ENCODE measurements at places on chromosomes 3 and 15.

- no peak for DNase-seq
Measured at GRCh38 chr15:85545752-85546151, 165.3 kb downstream of the AKAP13 start.

- no peak for DNase-seq
Measured at GRCh38 chr3:192275741-192276355, 451.5 kb downstream of the FGF12 start.

- DNase-seq, result no peak
Measured at GRCh38 chr15:37586011-37586583, 348.3 kb upstream of the TMCO5A start.

DNA sequence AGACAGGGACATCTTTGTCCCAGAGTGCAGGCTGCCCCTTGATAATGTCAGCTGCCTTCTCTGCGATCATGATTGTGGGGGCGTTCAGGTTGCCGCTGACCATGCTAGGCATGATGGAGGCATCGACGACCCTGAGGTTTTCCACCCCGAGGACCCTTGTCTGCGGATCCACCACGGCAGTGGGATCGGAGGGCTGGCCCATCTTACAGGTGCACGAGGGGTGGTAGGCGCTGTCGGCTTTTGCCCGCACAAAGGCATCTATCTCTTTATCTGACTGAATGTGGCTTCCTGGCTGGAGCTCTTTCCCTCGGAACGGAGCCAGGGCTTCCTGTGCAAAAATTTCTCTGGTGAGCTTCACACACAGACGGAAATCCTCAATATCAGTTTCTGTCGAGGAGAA lies 28.4 kb downstream of the CHDH start:
- no peak for DNase-seq

- DNase-seq, result no peak
Measured at GRCh38 chr3:100311011-100311410, 23.5 kb upstream of the NIT2 start.

DNA sequence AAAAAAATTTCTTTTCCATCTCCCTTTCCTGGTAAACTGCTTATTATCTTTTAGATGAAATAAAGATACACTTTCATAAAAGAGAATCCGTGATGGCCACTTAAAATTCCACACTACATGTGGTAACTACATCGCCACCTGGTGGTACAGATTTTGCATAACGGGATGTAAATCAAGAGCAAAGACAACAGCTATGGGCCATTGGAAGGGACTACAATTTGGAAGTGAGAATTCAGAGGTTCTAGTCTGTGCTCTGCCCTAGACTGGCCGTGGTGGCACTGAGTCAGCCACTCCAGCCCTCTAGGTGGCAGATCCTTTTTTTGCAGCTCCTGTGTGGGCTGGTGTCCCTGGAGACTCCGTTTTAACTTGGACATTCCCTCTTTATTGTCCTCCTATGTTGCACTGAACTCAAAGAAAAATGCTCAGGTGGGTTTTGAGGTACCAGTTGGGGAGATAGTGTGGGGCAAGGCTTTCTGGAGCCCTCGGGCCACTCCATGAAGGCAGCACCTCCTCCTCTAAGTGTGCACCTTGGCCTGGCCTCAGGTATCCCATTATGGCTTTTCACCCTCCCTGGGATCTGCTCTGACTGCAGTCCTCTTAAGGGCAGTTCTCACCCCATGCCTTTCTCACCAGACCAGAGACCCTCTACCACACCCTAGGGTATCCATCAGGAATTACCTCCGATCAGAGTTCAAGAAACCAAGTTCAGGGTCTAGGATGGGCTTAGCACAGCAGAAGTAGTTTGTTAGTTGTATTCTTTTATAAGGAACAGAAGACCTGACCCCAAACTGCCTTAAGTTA lies 54.9 kb downstream of the SPSB4 start:
- DNase-seq, result no peak

DNA sequence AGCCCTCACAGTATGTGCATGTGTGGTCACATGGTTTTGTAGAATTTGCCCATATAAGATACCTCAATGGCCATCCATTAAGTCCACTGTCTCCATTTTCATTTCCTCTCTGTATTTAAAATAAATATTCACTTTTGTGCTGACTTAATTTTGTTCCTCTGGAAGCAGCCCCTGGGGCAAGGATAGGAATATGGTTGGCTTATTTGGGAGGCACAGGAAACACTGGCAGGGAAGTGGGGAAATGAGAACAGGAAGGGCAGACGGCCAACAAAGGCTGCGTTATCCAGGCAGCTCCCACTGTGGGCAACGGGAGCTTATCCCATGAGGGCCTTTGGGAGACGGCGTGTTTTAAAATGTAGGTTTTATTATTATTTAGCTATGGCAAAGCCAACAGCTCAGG lies 148.6 kb downstream of the SHQ1 start:
- DNase-seq, result no peak

DNA sequence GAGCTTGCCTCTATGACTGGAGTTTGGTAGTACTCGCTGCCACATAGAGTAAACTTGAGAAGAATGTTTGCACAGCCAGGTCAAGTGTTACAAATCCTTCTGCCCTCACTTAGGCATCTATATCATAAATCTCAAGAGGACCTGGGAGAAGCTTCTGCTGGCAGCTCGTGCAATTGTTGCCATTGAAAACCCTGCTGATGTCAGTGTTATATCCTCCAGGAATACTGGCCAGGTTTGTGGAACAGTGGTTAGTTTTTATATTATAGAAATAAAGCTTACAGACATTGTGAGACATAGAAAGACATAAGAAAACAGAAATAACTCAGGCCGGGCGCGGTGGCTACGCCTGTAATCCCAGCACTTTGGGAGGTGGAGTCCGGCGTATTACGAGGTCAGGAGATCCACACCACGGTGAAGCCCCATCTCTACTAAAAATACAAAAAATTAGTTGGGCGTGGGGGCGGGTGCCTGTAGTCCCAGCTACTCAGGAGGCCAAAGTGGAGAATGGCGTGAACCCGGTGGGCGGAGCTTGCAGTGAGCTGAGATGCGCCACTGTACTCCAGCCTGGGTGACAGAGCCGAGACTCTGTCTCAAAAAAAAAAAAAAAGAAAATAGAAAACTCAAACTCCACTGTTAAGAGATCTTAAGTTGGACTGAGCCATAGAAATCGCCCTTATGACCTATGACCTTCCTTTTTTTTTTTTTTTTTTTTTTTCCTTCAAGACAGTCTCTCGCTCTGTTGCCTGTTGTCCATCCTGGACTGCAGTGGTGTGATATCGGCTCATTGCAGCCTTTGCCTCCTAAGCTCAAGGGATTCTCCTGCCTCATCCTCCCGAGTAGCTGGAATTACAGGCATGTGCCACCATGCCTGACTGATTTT lies 2.2 kb downstream of the RPSA start:
- no peak for DNase-seq

DNA sequence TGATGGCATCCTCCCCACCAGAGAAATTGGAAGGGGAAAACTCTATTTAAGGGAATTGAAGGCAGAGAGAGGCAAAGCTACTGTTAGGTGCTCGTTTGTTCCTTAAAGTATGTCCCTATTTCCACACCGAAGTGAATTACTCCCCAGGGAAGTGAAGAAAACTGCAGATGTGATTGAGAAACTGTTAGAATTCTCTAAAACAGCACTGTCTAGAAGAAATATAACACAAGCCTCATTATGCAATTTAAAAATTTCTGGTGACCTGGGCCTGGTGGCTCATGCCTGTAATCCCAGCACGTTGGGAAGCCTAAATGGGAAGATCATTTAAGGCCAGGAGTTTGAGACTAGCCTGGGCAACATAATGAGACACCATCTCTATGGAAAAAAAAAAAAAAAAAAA lies 305.0 kb downstream of the SHQ1 start:
- DNase-seq, result no peak

- no peak for DNase-seq
Measured at GRCh38 chr3:122184591-122184929, 1.1 kb downstream of the CASR start.

GRCh38 chr15:86595741-86596140 lies 516.1 kb downstream of the AGBL1 start:
- DNase-seq, result no peak

DNA sequence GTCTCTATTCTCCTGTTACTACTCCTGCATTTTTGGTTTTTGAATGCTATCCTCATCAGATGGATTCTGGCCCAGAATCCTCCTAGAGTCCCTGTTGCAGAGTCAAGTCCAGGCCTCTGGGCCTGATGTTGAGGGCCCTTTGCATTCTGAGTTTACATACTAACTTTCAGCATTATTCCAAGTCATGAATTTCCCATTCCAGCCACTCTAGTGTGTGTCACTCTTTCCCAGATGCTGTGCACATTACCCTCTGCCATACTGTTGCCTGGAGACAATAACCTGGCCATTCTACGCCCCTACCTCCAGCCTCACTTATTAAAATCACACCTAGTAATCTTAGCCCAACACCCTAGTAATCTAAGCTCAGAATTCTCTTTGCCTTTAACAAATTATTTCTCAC lies 53.4 kb downstream of the GXYLT2 start:
- DNase-seq, result no peak

- DNase-seq, result no peak
Measured at GRCh38 chr3:105905328-105905727, 36.5 kb upstream of the CBLB start.

DNA sequence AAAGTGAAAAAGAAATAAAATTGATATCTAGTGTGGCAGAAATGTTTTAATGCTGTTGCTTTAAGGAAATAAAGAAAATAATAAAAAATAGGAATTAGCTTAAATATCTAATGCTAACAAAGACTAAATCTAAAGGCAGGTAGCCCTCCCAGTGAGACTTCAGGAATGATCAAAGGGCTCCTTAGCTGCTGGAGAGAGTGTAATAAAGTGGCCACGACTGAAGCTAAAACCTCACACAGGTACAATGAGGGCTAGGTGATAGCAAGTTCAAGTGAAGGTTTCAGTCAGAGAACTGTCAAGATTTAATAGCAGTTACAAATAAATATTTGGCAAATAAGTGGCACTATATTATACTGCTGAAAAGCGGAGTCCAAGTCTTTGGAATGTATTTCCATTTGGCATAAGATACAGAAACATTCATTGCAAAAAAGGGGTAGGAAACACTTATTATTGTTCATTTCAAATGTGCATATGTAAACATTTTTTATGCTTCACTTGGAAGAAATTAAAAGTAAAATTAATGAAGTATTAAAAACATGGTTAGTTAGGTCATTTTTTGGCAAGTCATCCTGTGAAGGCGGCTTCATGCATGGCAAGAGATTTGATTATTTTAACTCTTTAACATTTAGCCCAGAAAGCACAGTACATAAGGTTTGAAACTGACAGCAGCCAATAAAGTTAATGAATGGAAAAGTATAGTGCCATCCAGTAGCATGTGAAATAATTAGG lies 168.2 kb downstream of the ECT2 start:
- no peak for DNase-seq

DNA sequence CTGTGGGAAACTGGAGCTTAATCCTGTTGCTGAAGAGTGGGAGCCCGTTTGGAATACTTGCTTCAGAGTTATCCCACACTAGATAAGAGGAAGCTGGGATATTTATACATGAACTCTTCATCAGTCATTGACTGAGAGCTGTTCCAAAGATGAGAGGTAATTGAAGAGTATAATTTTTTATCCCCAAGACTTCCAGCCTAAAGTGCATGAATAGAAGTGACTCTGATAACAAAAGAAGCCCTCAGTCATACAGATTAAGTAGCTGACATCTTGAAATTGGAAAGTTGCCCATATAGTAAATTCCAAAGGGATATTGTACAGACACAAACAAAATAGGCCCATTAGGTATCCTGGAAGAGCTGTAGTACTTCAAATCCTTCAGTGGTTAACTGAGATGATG lies 268.0 kb downstream of the EPHA3 start:
- no peak for DNase-seq

DNA sequence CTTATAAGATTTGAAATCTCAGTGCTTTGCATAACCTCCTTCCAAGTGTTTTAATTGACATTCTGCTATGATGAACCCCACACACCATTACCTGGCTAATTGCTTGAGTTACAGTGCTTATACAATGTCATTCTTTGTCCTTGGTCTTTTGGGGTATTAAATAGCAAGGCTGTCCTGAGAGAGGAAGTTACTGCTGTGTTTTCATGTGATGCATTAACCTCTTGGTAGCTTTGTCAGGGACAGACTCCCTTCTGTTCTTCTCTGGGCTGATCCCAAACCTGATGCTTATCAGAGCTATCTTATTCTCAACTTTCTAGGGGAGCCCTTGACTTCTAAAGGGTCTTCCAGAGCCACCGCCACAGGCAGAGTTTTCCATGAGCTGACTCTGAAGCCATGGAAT lies 12.4 kb upstream of the OTOL1 start:
- DNase-seq, result no peak

DNA sequence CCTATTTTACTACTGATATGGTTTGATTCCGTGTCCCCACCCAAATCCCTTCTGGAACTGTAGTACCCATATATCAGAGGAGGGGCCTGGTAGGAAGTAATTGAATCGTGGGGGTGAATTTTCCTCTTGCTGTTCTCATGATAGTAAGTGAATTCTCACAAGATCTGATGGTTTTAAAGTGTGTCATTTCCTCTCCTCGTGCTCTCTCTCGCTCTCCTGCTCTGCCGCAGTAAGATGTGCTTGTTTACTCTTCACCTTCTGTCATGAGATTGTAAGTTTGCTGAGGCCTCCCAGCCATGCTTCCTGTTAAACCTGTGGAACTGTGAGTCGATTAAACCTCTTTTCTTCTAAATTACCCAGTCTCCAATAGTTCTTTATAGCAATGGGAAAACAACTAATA lies 81.2 kb upstream of the ZBTB20 start:
- no peak for DNase-seq

DNA sequence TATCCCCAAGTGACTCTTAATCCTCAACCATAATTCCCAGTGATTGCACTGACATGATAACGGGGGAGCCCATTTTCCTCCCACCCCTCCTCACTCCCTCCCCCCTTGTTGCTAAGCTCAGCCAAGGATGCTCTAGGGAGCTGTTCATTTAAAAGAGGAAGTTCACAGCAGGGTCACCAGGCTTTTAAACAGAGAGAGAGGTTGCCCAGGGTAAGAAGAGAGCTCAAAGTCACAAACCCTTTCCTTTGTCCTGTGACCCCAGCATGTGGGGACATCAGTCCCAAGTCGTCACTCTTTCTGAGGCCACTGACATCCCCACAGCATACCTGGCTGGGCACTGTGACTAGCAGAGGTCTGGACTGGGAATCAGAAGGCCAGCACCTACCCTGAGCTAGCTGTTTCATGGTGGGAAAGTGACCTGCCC lies 144.1 kb downstream of the RORA start:
- DNase-seq, result no peak

GRCh38 chr3:116337229-116337628 lies 108.1 kb downstream of the LSAMP start:
- DNase-seq, result no peak

DNA sequence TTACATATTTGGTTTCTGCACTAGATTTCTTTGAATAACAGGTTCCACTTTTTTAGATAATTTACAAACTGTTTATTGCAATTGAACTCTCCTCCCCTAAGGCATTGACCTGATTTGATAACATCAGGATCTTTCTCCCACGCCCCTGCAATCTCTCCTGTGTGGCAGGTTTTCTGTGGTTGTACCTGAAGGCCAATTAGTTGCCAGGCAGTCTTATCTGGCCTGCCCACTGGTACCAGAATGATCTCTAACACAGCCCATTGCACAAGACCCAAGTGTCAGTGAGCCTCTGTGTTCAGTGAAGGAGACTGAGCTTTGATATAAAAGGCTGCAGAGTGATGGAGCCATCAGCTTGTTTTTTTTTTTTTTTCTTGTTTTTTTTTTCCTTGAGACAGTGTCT lies 3.3 kb downstream of the ACAD9 start:
- no peak for DNase-seq

GRCh38 chr15:43748376-43748775 lies 2.1 kb downstream of the PDIA3 start:
- DNase-seq, result no peak

- DNase-seq, result no peak
Measured at GRCh38 chr15:89128320-89129122, 40.3 kb downstream of the ABHD2 start.

GRCh38 chr3:78941587-78941986 lies 826.2 kb downstream of the ROBO1 start:
- no peak for DNase-seq
